Activated naive CD4-positive, alpha-beta T cell treated with anti-CD3 and anti-CD28 coated beads, Interleukin-2, amount 50 U/mL, for 72 hours (primary cell): ENCODE measurements at places on chromosomes 11 and 22. TPM values are rescaled to one million over a fixed set of nuclear protein-coding genes. Genes with fewer than 3 reads are reported as not detected.

DNA sequence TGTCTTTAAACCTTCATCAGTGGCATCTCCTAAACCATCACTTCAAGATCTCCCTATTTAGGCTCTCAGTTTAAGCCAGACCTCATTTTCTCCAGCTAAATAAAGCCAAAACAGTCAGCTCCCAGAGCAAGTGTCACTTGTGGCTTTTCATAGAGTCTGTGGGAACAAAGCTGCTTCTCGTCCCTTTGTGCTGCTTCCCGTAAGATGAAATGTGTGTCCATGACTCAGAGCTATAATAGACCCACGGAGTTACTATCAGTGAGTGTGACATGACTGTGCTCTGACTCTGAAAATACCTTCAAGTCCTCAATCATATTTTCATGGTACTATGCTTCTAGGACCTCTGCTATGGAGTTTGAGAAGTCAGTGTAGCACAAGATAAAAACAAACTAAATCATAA lies 57.3 kb upstream of the SLN start:
- no peak for DNase-seq

GRCh38 chr11:22795914-22796313 lies 33.7 kb downstream of the SVIP start:
- no peak for DNase-seq

GRCh38 chr11:78451371-78452150 lies 33.9 kb upstream of the GAB2 start:
- no peak for DNase-seq

GRCh38 chr11:114058026-114058706 lies 1.3 kb upstream of the ZBTB16 start:
- DNase-seq, result no peak

- DNase-seq, result no peak
These were observed 2.1 kb upstream of the PIK3C2A start for GRCh38 chr11:17209939-17210245.

Gene GALR3
- total RNA-seq, result not detected

Gene KRTAP5-8
- total RNA-seq, result not detected
